ENCODE measurements at places on chromosomes 2 and 18.

GRCh38 chr2:42086500-42086953 is 38.7 kb downstream of the PKDCC start:
- DNase-seq = no peak

- DNase-seq = no peak
Measured at GRCh38 chr2:101040072-101040471, 38.0 kb downstream of the RPL31 start.

DNA sequence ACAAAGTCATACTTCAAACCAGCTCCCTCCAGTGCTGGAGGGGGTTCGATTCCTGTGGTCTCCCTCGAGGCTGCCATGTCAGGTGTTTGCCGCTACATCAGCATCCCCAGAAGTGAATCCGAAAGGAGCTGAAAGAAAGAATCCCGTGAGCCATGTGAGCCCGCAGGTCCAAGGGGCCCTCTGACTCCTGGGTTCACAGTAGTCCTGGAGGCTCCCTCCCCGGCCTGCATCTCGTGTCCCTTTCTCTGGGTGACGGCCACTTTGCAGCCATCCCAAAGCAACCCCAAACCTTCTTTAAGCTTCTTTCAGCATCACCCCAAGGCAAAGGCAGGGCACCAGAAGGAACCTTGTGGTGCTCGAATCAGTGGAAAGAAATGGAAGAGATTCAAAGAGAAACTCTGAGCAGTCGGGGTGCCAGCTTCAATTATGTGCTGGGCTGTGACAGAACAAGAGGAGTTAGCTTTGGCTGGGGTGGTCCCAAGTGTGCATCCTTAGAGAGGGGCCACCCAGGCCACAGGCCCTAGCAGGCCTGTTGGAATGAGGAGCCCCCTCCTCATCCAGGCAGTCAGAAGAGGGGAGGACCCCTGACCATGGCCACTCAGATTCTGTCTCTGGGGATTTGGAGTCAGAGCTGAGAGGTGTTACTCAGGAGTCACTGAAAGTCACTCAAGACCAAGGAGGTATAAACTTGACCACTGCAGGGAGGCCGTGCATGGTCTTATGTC is 59.7 kb downstream of the CIB4 start:
- no peak for DNase-seq

- DNase-seq = no peak
Measured at GRCh38 chr2:150762571-150762970, 275.1 kb upstream of the RND3 start.

GRCh38 chr2:46943881-46944798 is 28.5 kb upstream of the MCFD2 start:
- DNase-seq = peak; percentile 29

DNA sequence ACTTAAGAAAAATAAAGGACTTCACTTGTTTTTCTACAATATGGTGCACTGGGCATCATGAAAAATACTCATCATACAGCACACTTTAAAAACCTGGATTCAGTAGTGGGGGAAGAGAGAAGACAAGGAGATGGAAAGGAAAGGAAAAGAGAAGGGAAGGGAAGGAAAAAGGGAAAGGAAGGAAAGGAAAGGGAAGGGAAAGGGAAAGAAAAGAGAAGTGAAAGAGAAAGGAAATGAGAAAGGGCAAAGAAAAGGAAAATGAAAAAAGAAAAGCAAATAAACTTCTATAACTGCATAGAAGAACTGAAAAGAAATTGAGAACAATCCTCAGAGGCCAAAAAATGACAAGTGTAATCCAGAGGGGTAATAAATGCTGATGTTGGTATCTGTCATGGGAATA is 388.1 kb upstream of the PKDCC start:
- no peak for DNase-seq

All from activated naive CD8-positive, alpha-beta T cell treated with anti-CD3 and anti-CD28 coated beads, Interleukin-2, amount 50 U/mL, for 16 hours (primary cell).